ENCODE measurements at places on chromosomes 2 and 18. TPM values are rescaled to one million over a fixed set of nuclear protein-coding genes. Genes with fewer than 3 reads are reported as not detected.

DNA sequence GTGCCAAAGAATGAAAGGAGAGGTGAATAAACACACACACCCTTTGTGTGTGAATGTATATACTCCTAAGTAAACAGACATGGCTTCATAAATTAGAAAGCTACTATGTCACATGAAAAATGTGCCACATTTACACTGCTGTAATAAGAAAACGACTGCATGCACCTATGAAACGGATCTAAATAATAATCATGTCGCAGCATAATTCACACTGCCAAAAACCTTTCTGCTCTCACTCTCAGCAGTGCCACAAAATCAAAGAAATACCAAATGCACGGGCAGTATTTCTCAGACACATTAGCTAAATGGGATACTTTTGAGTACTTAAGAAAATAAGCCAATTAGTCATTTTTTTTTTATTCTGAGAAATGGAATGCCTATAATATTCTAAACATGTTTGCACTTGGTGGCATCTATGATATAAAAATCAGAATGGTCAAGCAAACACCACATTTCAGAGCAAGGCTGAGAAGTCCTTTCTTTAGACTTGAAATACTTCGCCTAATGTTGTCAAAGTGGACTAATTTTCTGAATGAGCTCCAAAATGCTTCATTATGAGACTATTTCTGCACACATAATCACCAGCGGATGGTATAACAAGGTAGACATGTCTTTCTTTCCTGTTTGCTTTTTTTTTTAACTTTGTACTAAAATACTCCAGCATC, 6.6 kb downstream of the BCL11A start:
- DNase-seq, result no peak

DNA sequence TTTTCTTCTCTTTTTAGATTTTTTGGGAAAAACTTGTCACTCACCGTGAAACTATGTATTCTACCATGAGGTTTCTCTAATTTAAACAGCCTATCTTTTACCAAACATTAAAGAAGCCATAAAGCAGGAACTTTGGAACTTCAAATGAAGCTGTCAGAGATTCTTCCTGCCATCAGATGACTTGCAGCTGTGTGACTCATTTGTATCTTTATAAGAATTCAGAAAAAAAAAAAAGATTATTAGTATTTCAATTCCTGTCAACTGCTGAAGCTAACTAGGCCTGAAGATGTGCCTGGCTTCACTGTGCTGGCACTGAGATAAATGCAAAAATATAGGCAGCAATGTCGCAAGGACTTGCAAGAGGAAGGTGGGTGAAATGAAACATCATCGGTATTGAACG, 1399.1 kb upstream of the PIK3C3 start:
- no peak for DNase-seq

DNA sequence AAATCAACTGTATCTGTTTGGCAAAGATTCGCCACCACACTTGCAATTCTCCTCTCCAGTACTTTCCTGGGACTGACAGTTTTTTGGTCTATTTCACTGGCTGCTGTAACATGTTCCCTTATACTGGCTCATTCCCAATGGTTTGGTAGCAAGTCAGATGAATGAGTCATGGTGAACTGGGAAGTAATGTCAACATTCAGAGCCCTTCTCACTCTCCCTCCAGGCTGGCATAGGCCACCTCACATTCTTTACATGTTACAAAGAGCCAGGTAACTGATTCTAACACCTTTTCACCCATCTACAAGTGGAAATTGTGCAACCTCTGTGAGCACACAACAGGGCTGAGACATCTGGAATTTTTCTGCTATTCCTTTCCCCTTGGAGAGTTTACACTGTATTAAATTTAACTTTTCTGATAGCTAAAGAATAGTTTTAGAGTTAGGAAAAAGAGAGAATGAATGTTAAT, 111.3 kb upstream of the TLK1 start:
- peak; percentile 17 for DNase-seq

DNA sequence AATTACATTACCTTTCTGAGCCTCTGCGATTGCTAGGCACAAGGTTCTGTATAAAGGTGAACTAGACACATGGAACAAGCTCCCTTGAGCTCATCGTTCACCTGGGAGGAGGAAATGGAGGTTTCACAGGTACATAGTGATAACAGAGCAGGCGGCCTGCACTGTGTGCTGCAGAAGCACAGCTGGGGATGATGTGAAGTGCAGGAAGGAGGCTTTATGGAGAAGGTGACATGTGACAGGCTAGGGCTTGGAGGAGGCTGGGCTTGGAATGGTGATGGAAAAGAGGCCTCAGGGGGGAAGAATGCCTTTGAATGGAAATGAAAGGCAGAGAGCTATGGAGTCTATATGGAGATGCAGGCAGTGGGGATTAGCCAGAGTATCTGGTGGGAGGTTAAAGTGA, 22.9 kb downstream of the MARCHF4 start:
- DNase-seq, result no peak

- peak; percentile 87 for DNase-seq
Measured at GRCh38 chr2:20617892-20618467, 32.9 kb downstream of the HS1BP3 start.

GRCh38 chr2:184597571-184597991, 748 bp upstream of the ZNF804A start:
- no peak for DNase-seq

- DNase-seq, result no peak
Measured at GRCh38 chr2:108385411-108386071, 7.8 kb downstream of the SULT1C4 start.

DNA sequence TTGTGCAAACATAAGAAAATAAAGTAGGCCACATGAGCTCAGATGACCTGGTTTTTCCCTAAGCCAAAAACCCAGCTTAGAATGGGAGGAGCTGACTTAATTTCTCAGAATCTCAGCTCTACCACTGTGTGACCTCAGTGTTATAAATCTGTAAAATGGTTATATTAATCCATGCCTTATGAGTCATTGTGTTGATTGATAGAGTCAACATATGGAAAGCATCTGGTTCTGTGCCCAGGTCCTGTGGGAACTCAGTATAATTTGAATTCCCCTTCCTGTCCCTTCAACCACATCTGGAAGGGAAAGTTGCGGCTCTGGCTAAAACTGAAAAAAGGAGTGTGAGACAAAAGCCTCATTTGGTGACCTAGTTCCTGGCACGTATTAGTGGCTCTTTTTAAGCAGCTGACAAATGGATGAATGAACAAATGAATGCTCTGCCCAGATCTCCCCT, 25.7 kb downstream of the TMEM177 start:
- no peak for DNase-seq

GRCh38 chr2:211391189-211391567, 834.8 kb downstream of the CPS1 start:
- DNase-seq, result no peak

- no peak for DNase-seq
Measured at GRCh38 chr2:152120430-152120829, 21.6 kb upstream of the CACNB4 start.

DNA sequence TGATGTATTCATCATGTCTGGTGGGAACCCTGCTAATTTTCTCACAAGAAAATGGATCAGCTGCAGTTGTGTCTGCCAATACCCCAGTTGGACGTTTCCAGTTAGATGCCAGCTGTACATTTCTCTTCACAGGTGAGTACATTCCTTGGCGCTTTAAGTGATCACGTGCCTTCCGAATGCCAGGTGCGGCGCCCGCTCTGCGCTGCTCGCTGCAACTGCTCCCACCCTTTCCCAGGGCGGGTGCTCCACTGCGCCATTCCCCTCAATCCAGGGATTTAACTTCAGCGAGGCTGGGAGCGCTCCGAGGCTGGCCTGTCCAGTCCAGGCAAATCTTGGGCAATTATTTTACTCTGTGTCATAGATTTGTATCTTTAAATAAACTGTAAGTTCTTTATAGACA, 225.0 kb upstream of the RAB6C start:
- DNase-seq, result no peak

DNA sequence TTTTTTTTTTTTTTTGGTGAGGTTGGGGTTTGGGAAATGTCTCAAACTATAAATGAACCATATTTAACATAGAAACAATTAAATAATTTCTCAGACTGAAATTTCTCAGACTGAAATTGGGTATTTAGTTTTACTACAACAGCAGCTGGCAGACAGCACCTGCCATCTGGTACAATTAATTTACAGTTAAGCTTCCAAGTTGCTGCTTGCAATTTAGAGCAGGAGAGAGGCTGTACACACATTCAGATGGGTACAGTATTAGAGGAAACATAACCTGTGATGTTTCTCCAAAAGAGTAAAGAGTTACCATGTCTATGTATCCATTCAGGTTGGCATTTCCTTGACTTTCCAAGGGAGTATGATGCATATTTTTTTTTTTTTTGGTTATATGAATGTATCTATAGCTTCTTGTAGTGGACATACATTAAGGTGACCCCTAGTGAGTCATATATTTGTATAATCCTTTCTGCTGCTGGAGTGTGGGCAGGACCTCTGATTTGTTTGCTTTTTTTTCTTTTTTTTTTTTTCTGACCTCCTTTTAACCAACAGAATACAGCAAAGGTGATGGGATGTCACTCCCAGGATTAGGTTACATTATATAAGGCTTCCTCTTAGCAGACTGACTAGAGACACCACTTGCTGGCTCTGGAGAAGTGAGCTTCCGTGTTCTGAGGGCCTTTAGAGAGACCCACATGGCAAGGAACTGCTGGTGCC, 201.7 kb downstream of the PTH2R start:
- no peak for DNase-seq

DNA sequence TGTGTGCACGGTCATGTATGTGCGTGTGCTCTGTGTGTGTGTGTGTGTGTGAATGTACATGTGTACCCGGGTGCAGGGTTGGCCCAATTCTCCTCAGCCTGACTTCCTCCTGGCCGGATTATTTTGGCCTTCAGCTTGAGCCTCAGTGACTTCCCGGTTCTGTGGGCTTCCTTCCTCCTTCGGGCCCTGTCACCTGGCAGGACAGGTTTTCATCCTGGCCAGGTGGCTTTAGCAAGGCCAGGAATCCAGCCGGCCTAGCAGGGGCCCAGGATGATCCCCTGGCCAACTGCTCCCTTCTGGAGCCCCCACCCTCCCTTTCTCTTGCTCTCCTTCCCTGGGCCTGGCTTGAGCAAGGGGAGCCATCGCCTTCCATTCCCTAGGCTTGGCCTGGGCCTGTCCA, 140.5 kb downstream of the INHBB start:
- no peak for DNase-seq

- DNase-seq, result no peak
Measured at GRCh38 chr2:100320547-100321178, 1.6 kb downstream of the LONRF2 start.

GRCh38 chr2:155157711-155158110, 459.2 kb downstream of the KCNJ3 start:
- no peak for DNase-seq

- DNase-seq, result no peak
Measured at GRCh38 chr2:181374781-181375675, 82.2 kb upstream of the ITGA4 start.

DNA sequence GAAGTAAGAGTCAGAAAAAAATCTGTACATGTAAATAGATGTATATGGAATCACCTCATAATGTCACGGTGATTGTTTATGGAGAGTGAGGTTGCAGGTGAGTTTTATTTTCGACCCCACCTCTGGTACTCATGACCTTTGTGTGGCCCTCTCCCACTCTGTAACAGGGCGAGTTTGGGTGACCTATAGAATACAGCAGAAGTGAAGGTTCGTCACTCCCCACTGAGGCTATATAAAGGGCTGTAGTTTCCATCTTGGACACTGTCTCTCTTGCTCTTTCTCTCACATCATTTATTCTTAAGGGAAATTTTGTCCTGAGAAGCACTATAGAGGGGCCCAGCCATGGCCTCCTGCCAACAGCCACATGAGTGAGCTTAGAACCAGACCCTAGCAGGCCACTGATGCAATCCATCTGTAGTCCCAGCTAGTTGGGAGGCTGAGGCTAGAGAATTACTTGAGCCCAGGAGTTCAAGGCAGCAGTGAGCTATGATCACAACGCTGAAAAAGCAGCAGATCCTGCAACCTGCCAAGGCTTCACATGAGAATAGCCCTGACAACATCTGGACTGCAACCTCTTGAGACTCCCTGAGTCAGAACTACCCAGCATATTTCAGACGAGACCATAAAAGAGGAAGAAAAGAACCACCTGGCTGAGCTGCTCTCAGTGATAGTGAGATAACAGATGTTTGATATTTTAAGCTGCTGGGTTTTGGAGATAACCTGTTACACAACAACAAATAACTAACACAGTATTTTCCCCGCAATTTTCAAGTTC, 74.3 kb upstream of the SLC1A4 start:
- DNase-seq, result no peak

GRCh38 chr2:20443276-20443920, 3.5 kb upstream of the RHOB start:
- peak; percentile 52 for DNase-seq

The CHRND gene
- total RNA-seq, result not detected

The INPP5D gene
- total RNA-seq, result 6.5 TPM

The LOXHD1 gene
- total RNA-seq, result not detected

The METTL4 gene
- 8.2 TPM for total RNA-seq

The C2orf80 gene
- total RNA-seq, result not detected
